ENCODE measurements at places on chromosomes 7 and 10. TPM values are rescaled to one million over a fixed set of nuclear protein-coding genes. Genes with fewer than 3 reads are reported as not detected.

The NDUFB2 gene
- 481 TPM for total RNA-seq

- peak; percentile 90 for DNase-seq
Measured at GRCh38 chr10:103616705-103617601, 123.4 kb downstream of the NEURL1 start.

The IL2RA gene
- total RNA-seq = 0.74 TPM

DNA sequence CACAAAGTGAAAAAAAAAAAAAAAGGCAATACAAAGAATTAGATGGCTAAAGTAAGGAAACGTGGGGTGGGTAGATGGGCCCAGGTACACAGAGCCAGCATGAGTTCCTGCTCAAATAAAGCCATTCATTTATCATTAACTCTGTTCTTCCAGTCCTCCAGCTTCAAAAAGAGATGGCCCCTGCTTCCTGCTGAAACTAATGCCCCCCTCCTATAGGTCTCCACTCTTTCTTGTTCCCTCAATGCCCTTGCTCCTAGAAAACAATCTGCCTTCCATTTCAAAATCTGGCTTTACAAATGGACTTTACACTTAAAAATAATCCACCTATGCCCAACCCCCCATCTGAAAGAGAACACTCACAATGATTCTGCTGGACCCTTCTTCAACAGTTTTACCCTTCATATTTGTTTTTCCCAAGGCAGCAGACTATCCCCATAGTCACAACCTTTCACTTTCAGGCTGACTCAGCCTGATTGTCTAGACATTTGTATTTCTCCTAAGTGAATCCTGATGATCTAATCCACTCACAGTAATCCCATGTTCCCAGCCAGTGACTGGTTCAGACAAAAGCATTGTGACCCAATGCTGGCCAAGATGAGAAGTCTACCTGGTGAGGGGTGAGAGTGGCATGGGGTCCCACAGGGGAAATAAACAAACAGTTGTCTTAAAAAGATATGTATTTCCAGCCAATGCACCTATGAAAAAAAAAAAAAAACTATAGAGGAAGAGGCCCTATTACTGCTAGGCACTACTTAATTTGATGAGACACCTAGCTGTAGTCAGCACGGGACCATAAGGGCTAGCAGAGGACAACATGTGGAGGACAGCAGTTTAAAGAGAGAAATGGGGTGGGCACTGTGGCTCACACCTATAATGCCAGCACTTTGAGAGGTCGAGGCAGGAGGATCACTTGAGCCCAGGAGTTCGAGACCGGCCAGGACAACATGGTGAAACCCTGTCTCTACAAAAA is 74.6 kb upstream of the GRID1 start:
- no peak for DNase-seq

DNA sequence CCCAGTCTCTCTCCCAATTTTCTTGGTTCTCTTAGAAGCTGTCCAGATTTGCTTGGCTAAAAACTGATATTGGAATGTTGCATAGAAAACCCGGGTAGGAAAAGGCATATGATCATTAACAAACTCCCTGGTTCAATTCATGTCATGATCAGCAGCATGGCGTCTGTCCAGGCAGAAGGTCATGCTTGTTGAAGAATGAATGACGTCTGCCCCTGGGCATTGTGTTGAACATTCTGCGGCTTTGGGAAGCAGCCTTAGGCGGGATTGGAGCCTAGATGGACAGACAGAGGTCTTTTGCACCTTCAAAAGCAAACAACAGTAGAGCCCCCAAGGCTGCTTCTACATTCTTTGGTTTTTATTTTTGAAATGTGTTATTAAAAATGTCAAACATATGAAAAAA is 7.7 kb upstream of the MINDY3 start:
- no peak for DNase-seq

The INPP5A gene
- total RNA-seq = 43.6 TPM

The RTKN2 gene
- not detected for total RNA-seq

- no peak for DNase-seq
Measured at GRCh38 chr10:132806561-132807003, 20.6 kb upstream of the NKX6-2 start.

- DNase-seq = no peak
Measured at GRCh38 chr7:73986158-73986631, 41.8 kb upstream of the ELN start.

The ORC5 gene
- 9.2 TPM for total RNA-seq

GRCh38 chr7:142459551-142459963 is 201.7 kb upstream of the PRSS58 start:
- no peak for DNase-seq

- DNase-seq = no peak
Measured at GRCh38 chr10:1044964-1045363, 4.0 kb downstream of the IDI1 start.

The PNLIPRP2 gene
- not detected for total RNA-seq

DNA sequence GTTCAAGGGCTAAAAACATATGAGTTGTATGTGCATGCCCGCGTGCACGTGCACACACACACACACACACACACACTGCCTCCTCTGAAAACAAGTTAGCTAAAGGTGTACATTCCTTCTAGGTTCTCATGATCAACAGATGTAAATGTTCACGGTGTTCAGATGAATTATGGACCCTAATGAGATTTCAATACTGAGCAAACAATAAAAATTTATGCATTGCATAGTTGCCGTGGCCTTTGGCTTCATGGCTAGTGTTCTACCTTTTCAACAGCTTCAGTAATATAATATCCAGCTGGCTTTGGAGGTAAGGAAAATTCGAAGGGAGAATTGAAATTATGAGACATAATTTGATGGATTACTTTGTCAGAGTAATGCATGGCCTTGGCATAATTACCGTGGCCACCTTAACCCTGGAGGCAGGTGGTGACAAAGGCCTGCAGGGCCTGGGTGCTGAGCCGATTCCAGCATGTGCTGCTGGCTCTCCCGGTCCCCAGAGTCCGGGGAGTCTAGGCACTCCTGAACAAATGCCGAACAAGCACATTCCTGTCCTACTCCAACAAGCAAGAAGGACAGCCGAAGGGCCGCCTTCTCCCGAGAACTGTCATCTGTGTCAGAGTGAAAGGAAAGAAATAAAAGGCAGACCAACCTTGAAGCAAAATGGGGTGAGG is 166.6 kb upstream of the TCF7L2 start:
- no peak for DNase-seq

DNA sequence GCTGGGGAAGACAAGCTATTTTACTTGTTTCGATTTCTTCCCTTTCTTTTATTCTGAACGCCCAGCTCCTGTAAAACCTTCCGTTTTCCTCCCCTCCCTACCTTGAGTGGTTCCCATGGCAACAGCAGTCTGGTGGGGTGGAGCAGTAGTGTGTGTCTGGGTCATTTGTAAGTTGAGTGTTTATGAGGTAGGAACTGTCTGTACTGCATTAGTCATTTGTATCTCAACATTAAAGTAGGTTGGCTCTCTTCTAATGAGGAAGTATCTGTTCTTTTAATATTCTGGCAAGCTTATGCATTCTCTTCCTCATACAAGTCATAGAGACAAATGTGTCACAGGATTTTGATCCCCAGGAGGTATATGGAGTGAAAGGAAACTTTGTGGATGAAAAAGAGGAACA is 85.3 kb upstream of the CCDC6 start:
- DNase-seq = no peak
